ENCODE measurements at places on chromosomes 3 and 15.

- DNase-seq: no peak
These were observed 33.0 kb upstream of the SLC12A8 start for GRCh38 chr3:125245521-125245920.

DNA sequence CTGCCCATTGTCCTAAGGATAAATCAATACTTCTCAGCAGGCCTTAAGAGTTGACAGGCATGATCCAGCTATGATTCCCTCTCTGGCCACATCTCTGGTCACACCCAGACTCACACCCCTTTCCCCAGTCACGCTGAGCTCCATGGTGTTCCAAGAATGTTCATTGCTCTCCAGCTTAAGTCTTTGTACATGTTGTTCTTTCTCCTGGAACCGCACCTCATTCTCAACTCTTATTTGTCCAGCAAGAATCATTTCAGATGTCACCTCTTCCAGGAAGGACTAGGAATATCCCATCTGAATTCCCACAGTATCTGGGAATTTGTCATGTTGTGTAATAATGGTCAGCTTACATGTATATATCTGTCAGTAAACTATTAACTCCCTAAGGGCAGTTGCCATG is 118.3 kb upstream of the GALNT15 start:
- no peak for DNase-seq

- no peak for DNase-seq
These were observed 3.3 kb upstream of the CD96 start for GRCh38 chr3:111538681-111539083.

- no peak for DNase-seq
These were observed 4.2 kb downstream of the PLCB2 start for GRCh38 chr15:40303576-40303975.

GRCh38 chr3:13343601-13344000 is 76.5 kb downstream of the NUP210 start:
- no peak for DNase-seq

DNA sequence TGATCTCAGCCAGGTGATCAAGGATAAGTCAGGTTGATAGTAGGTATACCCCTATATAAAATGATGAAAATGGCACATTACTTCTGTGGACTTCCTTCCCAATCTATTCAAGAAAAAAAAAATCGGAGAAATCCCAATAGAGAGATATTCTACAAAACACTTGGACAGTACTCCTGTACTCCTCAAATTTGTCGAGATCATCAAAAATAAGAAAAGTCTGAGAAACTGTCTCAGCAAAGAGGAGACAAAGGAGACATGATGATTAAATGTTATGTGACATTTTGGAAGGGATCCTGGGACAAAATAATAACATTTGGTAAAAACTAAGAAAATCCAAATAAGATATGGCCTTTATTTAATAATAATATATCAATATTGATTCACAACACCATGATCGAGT is 94.6 kb downstream of the DCLK3 start:
- DNase-seq: no peak

DNA sequence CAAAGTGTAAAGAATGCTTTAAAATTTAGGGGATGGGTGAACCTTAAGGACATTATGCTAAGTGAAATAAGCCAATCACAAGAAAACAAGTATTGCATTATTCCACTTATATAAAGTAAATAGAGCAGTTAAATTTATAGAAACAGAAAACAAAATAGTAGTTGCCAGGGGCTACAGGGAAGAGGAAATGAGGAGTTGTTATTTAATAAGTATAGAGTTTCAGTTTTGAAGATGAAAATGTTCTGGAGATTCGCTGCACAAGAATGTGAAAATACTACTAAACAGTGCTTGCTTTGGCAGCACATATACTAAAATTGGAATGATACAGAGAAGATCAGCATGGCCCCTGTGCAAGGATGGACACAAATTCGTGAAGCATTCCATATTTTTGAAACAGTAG is 32.0 kb downstream of the DNAH12 start:
- no peak for DNase-seq

DNA sequence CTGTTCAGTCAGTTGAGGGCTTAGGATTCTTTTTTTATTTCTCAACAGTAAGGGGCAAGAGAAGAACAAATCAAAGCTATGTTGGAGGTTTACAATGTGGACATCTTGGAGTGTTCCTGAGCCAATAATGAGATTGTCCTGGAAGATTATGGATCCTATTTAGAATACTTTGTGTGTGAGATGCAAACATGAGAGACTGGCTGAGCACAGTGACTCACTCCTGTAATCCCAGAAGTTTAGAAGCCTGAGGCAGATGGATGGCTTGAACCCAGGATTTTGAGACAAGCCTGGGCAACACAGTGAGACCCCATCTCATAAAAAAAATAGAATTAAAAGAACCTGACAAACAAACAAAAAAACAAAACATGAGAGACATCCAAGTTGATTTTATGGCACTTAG is 351.6 kb downstream of the GAP43 start:
- DNase-seq: no peak

- DNase-seq: no peak
These were observed 17.7 kb downstream of the PTH1R start for GRCh38 chr3:46895204-46895660.

- DNase-seq: no peak
These were observed 23.7 kb upstream of the TICRR start for GRCh38 chr15:89551550-89551949.

DNA sequence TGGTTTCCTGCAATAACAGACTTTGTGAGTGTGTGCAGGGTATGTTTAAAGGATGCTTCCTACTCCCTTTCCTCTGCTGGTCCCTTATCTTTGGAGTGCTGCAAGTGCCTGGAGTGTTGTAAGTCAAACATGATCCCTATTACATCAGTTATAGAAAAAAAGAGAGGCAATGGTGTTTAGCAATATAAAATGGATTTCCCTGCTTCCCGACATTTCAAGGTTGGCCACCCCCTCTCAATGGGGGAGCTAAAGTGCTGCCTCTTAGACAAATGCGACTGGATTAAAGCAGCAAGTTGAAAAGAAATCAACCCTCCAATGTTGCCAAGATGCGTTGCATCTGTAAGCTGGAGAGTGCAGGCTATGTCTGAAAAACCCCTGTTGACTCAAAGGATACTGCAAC is 203.1 kb upstream of the WNT5A start:
- no peak for DNase-seq

DNA sequence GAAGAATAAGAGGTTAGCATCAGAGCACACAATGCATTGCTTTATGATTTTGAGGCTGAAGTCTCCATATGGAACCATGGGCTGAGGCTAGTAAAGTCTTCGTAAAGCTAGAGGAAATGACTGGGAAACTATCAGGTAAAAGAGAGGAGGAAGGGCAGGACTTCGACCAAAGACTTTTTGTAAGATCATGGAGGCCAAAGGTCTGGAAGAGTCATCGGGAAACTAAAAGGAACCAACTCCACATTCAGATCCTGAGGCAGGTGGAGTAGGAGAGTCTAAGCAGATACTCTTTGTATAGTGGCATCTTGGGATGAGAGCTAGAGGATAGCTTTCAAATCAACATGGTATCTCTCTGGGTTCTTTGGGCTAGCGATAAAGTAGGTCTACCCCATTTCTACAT is 36.3 kb downstream of the SEMA6D start:
- no peak for DNase-seq

DNA sequence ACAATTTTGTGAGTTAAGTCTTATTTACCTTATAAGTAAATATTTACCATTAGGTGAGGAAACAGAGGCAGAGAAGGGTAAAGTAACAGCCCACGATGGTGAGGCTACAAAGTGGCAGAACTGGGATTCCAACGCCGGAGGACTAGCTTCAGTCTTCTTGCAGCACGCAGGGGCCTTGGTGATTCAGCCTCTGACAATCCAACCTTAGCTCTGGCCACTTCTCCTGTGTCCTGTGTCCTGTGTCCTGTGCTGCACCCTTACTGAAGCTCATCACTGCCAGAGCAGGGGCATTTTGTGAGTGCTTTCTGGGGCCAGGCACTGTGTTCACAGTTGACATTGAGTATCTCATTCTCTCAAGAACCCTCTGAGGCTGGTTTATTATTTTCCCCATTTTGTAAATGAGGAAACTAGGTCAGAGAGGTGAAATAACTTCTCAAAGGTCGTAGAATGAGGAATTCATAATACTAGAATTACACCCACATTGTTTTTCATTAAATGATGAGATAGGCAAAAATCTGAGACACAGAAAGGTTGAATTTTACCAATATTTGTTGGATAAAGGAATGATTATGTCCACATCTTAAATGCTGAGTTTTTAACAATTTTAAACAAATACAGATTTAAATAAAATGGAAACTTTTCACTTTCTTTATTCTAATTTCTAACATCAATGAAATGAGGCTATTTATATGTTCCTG is 215.9 kb downstream of the BBX start:
- DNase-seq: no peak

DNA sequence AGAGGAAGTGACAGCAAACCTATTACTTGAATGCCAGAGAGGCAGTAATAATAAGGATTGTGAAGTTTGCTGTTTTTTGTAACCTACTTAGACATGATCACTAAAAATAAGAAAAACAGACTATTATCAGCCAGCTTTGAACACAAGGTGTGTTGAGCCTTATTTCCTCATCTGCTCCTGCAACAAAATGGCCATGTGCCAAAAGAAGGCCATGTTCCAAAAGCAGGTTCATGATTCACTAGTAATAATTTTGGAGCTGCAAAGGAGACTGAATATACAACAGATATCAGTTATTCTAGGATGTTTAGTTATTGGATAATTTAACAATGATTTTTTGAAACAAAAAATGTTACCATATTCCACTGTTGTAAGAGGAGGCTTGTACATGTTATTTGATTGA is 578.7 kb downstream of the SQOR start:
- no peak for DNase-seq
